CD4-positive, alpha-beta T cell (primary cell): ENCODE measurements at places on chromosomes 16 and 17.

- H3K36me3 ChIP-seq: no peaks in the 10 kb centered on the region
- H3K27ac ChIP-seq: no peak overlapping the region
- H3K4me3 ChIP-seq: no peak overlapping the region
- H3K27me3 ChIP-seq: no peaks in the 10 kb centered on the region
These were observed 63.9 kb downstream of the MYO1D start for GRCh38 chr17:32813021-32813420.

DNA sequence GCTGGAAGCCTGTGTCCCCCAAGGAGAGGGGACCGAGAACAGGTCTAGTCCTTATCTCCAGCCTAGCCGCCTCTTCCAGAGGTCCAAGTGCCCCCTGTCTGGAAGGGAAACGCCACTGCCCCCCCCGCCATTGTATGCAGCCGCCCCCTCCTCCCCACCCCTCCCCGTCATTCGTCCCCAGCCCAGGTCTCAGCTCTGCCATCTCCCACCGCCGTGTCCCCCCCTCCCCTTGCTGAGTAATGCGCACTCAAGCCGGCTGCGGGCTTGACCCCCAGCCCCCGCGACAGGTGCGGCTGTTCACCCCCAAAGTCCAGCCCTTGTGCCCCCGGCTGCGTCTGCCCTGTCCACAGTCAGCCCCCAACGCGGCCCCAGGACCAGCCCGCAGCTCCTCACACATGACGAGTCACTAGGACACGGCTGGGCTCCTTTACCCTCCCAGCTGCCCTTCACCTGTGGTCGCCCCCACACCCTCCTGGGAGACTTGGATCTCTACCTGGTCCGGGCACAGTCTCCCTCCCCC is 622 bp downstream of the GPRC5B start:
- H3K36me3 ChIP-seq: no peaks in the 10 kb centered on the region
- H3K27ac ChIP-seq: no peak overlapping the region
- H3K27me3 ChIP-seq: peaks cover 35% of the 10 kb centered on the region
- peak; percentile 12 for DNase-seq
- peaks cover 34% of the 10 kb centered on the region for H3K4me1 ChIP-seq

- no peak overlapping the region for H3K27ac ChIP-seq
- no peak overlapping the region for H3K4me3 ChIP-seq
- DNase-seq: no peak
- H3K4me1 ChIP-seq: peaks cover 36% of the 10 kb centered on the region
- H3K27me3 ChIP-seq: no peaks in the 10 kb centered on the region
- no peaks in the 10 kb centered on the region for H3K36me3 ChIP-seq
These were observed 173.9 kb downstream of the LAT start for GRCh38 chr16:29158785-29159184.

DNA sequence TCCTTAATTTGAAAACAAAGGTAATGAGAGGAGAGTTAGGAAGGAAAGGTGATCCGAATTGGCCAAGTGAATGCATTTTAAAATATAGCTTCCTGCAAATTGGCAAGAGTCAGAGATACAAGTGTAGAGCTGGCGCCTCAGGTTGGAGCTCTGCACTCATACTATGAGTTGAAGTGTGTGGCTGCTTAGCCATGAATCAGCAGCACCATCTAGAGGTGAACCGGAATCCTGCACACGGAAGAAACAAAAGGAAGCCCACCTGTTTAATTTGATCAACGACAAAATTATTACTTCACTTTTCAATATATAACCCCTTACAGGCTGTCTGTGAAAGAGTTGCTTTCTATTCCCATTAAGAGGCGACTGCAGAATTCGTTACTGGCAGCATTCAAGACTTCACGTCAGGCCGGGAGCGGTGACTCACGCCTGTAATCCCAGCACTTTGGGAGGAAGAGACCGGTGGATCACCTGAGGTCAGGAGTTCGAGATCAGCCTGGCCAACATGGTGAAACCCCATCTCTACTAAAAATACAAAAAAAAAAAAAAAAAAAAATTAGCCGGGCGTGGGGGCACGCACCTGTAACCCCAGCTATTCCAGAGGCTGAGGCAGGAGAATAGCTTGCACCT is 1253.7 kb upstream of the CDH8 start:
- no peaks in the 10 kb centered on the region for H3K4me1 ChIP-seq
- no peak overlapping the region for H3K27ac ChIP-seq
- no peaks in the 10 kb centered on the region for H3K36me3 ChIP-seq
- no peaks in the 10 kb centered on the region for H3K27me3 ChIP-seq
- no peak overlapping the region for H3K4me3 ChIP-seq

DNA sequence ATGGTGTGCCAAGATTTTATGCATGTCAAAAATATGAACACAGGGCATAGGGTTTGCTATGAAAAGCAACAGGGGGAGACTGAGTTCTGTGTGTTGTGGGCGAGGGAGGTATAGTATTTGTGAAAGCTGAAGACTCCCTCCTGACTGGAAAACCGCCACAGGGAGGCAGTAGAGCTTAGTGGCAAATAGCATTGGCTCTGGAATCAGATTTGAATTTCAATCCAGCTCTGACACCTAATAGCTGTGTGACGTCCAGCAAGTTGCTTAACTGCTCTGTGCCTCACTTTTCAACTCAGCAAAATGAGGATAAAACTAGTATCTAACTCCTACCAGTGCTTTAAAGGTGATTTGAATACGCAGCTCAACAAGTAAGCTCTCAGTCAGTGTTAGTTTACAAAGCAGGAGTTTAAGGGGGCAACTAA is 22.0 kb downstream of the KPNA2 start:
- no peaks in the 10 kb centered on the region for H3K27me3 ChIP-seq
- peak; percentile 45 for DNase-seq
- no peak overlapping the region for H3K27ac ChIP-seq
- H3K36me3 ChIP-seq: no peaks in the 10 kb centered on the region
- peaks cover 26% of the 10 kb centered on the region for H3K4me1 ChIP-seq

DNA sequence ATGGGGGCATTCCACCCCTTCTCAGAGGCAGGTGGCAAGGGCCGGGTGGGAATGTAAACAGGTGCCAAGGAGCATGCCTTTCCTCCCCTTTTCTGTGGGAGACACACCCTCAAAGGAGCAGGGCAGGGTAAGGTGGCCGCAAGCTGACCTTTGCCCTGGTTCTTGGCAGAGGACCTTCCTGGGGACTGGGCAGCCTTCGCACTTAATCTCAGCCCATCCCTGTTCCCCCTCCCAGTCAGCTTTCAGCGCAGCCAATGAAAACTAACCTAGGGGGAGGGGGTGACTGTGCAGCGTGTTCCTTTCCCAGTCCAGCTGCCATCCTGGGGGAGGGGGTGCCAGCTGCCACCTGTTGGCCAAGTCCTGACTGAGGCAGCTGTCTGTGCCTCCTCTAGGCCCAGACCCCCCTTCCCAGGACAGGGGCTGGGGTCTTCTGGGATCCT is 2.8 kb downstream of the TRAF4 start:
- peaks cover 52% of the 10 kb centered on the region for H3K4me1 ChIP-seq
- no peak overlapping the region for H3K4me3 ChIP-seq
- peaks cover 30% of the 10 kb centered on the region for H3K36me3 ChIP-seq
- no peak overlapping the region for H3K27ac ChIP-seq
- no peaks in the 10 kb centered on the region for H3K27me3 ChIP-seq
- DNase-seq: no peak

GRCh38 chr17:77609553-77610517 is 348.7 kb upstream of the TNRC6C start:
- H3K27me3 ChIP-seq: no peaks in the 10 kb centered on the region
- peak overlapping the region; percentile 2 for H3K27ac ChIP-seq
- DNase-seq: peak; percentile 53

DNA sequence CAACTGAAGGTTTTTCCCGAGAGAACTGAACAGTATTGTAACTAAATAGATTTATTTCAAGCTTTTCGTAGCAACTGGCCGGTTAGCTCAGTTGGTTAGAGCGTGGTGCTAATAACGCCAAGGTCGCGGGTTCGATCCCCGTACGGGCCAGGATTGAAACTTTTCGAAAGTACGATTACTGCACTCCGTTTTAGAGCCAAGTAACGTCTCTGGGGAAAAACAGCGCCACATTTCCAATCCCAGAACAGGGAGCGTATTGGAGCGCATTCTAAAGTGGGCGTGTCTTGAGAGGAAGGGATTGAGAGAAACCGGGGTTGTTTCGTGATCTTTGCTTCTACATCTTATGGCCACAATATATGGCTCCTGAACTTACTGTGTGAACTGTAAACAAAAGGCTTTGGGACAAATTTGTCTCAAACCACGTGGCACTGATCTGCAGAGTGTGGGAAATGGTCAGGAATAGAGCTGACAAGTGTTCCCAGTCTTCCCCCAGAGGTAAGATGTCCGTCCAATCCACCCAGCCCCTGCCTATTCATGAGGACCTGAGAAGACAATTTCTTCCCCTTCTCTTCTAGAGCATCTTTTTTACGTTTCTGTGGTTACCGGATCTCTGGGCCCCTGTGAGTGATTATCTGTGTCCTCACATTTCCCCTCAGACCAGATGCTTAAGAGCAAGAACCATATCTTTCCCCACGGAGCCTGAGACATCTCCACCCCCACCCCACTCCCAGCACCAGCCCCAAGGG is 2.3 kb downstream of the BORCS6 start:
- no peaks in the 10 kb centered on the region for H3K36me3 ChIP-seq
- peak overlapping the region; percentile 93 for H3K4me3 ChIP-seq
- no peaks in the 10 kb centered on the region for H3K27me3 ChIP-seq
- DNase-seq: peak; percentile 92
- peaks cover 70% of the 10 kb centered on the region for H3K4me1 ChIP-seq

- peak overlapping the region; percentile 94 for H3K27ac ChIP-seq
- H3K36me3 ChIP-seq: no peaks in the 10 kb centered on the region
- H3K4me1 ChIP-seq: peaks cover 79% of the 10 kb centered on the region
- H3K27me3 ChIP-seq: no peaks in the 10 kb centered on the region
- peak; percentile 80 for DNase-seq
These were observed 28.7 kb upstream of the FASN start for GRCh38 chr17:82126556-82127314.

- H3K27ac ChIP-seq: no peak overlapping the region
- H3K4me3 ChIP-seq: no peak overlapping the region
- peaks cover 26% of the 10 kb centered on the region for H3K4me1 ChIP-seq
- H3K36me3 ChIP-seq: peaks cover 11% of the 10 kb centered on the region
These were observed 138.3 kb downstream of the SOCS1 start for GRCh38 chr16:11117576-11118211.

DNA sequence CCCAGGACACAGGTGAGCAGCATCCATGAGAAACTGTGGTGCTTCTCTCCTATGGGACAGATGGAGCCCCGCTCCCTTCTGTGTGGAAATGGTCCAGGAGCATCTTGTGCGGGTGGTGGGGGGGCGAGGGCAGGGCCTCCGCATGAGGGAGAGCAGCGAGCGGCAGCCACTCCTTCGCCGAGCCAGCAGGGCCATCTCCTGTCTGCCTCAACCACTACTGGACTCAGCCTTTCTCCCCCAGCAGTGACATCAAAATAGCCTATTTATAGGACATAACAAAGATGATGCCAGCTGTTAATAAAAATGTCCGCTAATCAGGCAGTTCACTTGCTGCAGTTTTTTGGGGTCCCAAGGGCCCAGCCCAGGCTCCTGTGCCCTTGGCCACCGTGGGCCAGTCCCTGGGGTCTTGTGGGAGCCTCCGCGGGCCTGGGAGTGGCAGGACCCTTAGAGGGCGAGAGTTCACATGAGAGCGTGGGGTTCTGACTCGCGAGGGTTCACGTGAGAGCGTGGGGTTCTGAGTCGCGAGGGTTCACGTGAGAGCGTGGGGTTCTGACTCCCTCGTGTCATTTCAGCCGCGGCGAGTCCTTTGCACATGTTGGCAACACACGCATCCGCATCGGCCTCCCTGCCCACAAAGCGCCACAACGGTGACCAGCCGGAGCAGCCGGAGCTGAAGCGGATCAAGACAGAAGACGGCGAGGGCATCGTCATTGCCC is 47.4 kb downstream of the WDR45B start:
- no peak for DNase-seq
- no peak overlapping the region for H3K27ac ChIP-seq
- H3K4me3 ChIP-seq: no peak overlapping the region

GRCh38 chr17:78613416-78613815 is 36.2 kb upstream of the DNAH17 start:
- H3K36me3 ChIP-seq: no peaks in the 10 kb centered on the region
- no peak overlapping the region for H3K27ac ChIP-seq

- peaks cover 26% of the 10 kb centered on the region for H3K4me1 ChIP-seq
- H3K27me3 ChIP-seq: no peaks in the 10 kb centered on the region
- H3K4me3 ChIP-seq: no peak overlapping the region
- no peaks in the 10 kb centered on the region for H3K36me3 ChIP-seq
- no peak overlapping the region for H3K27ac ChIP-seq
These were observed 29.3 kb downstream of the FOXK2 start for GRCh38 chr17:82548681-82549303.
